ENCODE measurements at places on chromosomes 5 and 9.

DNA sequence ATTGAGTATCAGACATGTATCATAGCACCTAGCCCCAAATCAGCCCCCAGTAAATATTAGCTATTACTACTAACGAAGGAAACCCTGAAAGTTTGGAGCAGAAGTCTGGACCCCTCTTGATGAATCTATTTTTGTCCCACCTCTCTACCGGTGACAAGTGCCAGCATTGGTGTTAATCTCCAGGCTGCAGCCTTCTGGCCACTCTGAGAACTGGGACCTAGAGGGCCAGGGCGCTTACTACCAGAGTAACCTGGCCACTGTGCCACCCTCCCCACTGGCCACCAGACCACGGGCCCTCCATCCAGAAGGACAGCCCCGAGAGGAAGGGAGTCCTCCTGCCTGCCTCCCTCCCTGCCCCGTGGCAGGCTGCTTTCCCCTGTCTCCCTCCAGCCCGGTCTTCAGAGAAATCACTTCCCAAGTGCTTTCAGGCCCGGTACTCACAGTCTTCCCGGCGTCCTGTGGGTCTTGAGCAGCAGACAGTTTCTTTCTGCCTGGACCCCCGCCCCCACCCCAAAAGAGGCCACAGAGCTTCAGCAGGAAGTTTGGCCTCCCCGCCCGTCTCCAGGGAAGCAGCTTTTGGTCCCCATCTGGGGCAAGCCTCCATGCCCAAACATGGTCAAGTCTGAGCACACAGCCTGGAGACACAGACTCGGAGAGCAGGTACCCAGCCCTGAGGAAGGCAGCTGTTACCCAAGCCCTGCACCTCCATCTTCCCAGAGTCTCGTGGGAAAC is at the start of gene KCNMB1:
KCNMB1 (minus strand) TSS at position 550 of the 732 bp plus-strand sequence. CDS start 3,920 bp downstream, outside the sequence.
- no peak for DNase-seq

GRCh38 chr5:55633574-55634208 is 78.4 kb downstream of the SLC38A9 start:
- no peak for DNase-seq

DNA sequence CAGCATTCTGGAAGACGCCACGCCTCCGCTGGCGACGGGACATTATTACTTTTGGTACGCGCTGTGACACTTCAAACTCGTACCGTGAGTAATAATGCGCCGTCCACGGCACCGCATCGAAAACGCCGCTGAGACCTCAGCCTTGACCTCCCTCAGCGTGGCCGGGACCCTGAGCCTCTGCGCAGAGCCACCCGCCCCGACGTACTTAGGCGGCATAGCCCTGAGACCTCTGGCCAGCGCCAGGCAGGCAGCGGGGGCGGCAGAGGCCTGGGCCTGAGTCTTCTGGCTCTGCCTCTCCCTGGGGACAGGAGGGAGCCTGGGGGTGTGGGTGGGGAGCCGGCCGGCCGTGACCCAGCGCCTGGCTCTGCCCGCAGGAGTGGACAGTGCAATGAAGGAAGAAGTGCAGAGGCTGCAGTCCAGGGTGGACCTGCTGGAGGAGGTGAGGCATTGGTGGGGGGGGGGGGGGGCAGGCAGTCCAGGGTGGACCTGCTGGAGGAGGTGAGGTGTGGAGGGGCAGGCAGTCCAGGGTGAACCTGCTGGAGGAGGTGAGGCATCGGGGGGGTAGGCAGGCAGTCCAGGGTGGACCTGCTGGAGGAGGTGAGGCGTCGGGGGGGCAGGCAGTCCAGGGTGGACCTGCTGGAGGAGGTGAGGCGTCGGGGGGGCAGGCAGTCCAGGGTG is 8.0 kb downstream of the EGFL7 start:
- DNase-seq: no peak

- DNase-seq: no peak
Measured at GRCh38 chr9:7892975-7893374, 93.4 kb upstream of the DMAC1 start.

DNA sequence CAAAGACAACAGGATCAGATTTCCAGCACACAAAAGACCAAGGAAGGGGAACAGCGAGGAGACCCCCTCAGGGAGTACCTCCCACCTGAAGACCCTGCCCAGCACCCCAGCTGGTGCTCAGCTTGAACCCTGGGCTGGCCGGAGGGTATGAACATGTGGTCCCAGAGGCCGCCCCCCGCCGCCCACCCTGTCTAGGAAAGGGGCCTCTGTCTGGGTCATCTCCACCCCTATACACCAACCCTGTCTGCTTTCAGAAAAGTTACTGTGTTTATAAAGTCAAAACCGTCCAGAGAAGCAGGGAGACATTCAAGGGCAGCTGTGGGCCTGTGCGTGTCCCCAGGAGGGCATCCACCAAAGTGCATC is 72.2 kb downstream of the ADAMTS2 start:
- DNase-seq: no peak

- DNase-seq: no peak
Measured at GRCh38 chr5:171953860-171954701, 52.4 kb downstream of the FBXW11 start.

DNA sequence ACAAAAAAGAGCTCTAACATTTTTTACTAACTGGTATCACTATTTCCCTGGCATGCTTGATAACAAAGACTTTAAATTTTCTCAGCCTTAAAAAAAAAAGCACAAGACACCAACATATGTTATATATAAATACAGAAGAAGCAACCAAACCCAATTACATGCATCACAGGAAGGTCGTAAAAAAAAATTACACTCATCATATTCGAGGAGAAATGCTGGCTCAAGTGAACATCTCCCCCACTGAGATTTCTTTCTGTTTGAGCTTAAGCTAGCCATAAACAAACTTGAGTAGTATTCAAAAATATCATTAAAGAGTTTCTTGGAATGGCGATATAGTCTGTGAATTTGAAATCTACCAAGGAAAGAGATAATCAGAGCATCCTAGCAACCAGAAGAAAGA is 7.5 kb upstream of the MSH3 start:
- DNase-seq: no peak

- DNase-seq: no peak
Measured at GRCh38 chr5:90569084-90569483, 10.5 kb downstream of the ADGRV1 start.

GRCh38 chr5:135400866-135401265 is 1.8 kb upstream of the MACROH2A1 start:
- no peak for DNase-seq

DNA sequence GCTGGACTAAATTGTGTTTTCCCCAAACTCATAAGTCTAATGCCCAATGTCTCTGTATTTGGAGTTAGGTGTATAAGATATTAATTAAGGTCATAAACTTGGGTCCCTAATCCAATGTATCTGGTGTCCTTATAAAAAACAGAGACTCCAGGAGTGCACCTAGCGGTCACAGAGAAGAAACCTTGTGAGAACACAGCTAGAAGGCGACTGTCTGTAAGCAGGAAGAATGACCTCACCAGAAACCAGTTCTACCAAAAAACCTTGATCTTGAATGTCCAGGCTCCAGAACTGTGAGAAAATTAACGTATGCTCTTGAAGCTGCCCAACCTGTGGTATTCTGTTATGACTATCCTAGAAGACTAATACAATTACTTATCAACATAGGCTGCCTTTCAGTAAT is 591.7 kb upstream of the PTPRD start:
- DNase-seq: no peak

DNA sequence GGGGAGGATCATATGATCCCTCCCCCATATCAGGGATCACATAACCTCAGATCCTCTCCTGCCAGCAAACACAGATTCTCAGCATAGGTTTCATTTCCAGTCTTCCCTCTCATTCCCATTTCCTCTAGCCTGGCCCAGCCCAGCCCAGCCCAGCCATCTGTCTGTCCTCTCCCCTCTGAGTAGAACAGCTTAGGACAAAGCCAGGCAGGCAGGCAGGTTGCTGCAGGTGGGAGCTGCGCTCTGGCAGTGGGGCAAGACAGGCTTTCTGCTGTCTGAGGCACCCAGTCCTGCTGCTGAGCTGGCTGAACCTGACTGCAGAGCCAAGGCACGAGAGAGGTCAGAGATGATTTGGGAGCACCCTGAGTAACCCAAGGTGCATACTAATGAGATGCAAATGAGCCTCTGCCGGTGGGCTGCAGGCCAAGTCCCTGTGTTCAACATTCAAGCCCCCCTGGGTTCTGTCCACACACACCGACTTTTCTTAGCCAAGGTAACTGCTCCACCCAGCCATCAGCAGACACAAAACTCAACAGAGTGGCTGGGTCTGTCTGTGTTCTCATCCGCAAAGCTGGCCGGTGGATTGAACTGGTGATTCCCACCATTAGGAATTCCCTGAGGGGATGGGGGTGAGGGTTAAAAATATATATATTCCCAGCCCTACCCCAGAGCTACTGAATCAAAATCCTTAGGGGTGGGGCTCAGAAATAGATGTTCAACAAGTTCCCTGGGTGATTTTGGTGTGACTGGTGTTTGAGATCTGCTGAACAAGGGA is 9.1 kb downstream of the FAT2 start:
- no peak for DNase-seq

Data from activated gamma-delta T cell treated with anti-CD3 and anti-CD28 coated beads, Interleukin-2, amount 50 U/mL, for 16 hours (primary cell).